Esophagus muscularis mucosa (tissue), 4 donors: ENCODE measurements at places on chromosomes 16 and 17. TPM values are rescaled to one million over a fixed set of nuclear protein-coding genes. Genes with fewer than 3 reads are reported as not detected.

GRCh38 chr17:56608944-56609343, 15.4 kb downstream of the NOG start:
- no peak for DNase-seq

GRCh38 chr16:87293990-87294389, 23.2 kb downstream of the C16orf95 start:
- no peak for DNase-seq

DNA sequence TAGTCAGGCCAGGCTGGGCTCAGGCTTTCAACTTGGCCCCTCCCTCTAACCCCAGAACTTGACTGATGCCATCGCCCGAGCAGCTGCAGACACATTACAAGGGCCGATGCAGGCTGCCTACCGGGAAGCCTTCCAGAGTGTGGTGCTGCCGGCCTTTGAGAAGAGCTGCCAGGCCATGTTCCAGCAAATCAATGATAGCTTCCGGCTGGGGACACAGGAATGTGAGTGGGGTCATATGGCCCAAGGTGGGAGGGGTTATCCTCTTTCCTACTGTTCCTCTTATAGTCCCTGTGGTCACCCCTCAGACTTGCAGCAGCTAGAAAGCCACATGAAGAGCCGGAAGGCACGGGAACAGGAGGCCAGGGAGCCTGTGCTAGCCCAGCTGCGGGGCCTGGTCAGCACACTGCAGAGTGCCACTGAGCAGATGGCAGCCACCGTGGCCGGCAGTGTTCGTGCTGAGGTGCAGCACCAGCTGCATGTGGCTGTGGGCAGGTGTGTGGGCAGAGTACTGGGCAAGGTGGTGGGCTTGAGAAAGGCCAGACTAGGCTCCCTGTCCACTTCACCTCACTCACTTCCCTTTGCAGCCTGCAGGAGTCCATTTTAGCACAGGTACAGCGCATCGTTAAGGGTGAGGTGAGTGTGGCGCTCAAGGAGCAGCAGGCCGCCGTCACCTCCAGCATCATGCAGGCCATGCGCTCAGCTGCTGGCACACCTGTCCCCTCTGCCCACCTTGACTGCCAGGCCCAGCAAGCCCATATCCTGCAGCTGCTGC, 2.1 kb upstream of the NRN1L start:
- DNase-seq = no peak

- DNase-seq = no peak
Observed at GRCh38 chr17:46771561-46772474, 46.7 kb downstream of the WNT3 start.

DNA sequence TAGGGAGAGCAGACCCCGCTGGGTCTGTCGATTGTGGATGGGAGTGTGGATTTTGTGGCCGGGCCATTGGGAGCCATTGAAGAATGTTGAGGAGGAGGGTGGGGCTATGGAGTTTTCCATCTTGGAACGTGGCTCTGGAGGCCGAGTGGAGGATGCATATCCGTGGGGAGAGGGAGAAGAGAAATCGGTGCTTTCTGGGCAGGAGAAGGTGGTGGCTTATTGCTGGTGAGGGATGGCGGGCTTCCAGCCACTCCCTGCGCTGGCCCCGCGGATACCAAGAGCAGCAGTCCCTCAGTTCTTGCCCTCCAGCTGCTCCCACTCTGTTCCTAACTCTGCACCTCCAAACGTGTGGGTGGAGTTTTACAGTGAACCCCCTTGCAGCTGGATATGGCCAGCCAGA, 162.4 kb downstream of the CMIP start:
- no peak for DNase-seq

- no peak for DNase-seq
Observed at GRCh38 chr17:32258383-32259140, 7.1 kb upstream of the RHBDL3 start.

DNA sequence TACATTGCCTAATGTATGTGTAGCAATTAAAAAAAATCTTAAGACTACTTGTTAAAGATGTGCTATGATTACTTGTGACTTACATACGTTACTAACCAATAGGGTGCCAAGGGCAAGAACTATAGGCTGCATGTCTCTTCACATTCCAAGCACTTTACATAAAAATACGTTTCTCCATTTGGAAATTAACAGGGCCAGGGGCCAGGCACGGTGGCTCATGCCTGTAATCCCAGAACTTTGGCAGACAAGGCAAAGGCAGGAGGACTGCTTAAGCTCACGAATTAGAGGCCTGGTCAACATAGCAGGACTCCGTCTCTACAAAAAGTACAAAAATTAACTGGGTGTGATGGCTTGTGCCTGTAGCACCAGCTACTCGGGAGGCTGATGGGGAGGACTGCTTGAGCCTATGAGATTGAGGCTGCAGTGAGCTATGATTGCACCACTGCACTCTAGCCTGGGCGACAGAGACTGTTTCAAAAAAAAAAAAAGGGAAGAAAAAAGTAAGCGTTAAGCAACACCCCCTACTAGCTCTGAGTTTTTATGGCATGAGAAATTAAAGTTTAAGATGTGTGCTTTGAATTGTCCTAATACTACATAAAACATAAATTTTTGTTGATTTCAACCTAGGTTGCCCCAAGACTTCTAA, 12.3 kb downstream of the PSMD12 start:
- DNase-seq = no peak

DNA sequence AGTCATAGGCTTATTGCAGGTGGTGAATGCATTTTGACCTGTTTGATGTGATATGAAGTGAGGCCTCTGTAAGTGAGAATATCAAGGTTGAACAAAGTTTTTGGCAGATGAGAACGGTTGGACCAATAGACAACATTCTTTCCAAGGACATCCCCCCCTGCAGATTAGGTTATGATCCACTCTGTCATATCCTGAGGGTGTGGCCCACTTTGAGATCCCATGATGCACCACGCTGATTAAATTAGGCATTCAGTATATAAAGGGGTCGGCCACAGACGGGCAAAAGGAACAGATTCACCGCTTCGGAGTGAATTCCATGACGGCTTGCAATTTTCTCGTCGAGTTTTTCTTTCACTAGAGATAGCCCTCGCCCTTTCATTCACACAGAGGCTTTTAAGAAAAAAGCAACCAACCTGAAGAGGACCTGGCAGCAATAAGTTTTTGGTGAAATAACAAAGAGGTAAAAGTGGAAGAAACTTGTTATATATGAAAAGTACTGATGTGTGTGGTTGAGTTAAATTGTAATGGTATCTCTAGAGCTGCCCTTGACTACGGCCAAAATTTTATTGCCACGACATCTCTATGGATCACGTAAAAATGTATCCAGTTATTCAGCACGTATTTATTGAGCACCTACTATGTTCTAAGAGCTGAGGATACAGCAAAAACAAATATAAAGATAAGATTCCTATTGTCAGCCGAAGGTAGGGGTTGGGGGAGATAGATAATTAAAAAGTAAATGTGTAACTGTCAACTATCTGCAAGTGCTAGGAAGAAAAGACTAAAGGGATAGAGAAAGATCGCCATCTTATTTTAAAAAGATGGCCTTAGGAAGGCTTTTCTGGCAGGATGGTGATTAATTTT, 1.7 kb upstream of the RBBP6 start:
- no peak for DNase-seq

DNA sequence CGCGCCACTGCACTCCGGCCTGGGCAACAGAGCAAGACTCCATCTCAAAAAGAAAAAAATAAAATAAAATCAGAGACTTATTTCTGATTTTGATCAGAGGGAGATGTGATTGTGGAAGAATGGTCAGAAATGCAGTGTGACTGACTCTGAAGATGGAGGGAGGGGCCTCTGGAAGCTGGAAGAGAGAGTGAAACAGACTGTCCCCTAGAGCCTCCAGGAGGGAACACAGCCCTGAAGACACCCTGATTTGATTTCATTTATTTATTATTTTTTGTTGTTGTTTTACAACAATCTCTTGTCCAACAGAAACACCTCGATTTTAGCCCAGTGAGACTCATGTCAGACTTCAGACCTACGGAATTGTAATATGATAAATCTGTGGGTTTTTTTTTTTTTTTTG, 26.1 kb downstream of the BCL7C start:
- no peak for DNase-seq

PHLPP2 gene
- total RNA-seq = 21.1 TPM

HNF1B gene
- not detected for total RNA-seq

QPRT gene
- total RNA-seq = 2.5 TPM
